ENCODE measurements at places on chromosomes 5 and 9.

DNA sequence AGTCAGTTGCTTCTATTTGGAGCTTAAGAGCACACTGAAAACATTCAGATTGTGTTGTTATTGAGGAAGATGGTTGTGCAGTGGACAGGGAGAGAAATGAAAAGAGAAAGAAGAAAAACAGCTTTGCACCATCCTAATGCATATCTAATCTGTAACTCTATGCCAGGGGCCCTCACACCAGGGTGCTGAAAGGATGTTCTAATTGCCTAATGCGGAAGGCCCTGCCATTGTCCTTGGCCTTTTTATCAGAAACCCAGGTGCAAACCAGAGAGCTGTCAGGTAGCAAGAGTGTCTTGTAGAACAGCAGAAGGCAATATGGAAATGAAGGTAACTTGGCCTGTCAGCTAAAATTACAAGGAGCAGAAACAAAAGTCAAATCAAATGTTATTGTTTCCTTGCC lies 384.5 kb upstream of the PIK3R1 start:
- DNase-seq: no peak

DNA sequence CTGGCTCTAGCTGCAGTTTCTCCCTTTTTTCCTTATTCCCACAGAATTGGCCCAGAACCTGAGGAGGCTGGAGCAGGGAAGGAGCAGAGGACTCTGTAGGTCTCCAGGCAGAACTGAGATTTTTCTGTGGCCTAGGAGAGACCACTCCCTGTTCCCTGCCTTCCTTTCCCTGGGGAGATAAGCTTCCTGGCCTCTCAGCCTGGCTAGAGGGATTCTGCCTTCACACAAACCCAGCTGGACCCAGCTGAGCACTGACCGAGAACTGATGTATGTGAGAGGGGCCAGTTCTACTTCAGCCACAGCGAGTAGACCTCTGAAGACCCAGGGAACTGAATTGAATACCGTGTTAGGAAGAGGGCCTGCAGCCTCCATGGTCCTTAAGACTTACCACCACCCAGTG lies 48.0 kb downstream of the RUSC2 start:
- DNase-seq: no peak

DNA sequence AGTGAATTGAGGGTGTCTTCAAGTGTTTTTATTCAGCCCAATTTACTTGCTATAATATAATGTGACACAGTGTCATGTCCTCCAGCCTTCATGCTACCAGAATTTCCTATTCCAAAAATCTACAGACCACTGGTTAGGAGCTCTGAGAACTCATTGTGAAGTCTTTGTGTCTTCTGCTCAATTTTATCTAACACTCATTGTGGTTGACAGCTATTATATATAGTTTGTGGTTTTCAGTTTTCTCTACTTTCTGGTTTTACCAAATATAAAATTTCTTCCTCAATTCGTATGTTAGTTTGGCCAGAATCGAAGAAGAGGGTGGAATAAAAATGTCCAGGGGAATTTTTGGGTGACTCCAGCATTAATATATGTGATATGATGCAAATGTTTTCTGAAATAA lies 509.3 kb upstream of the NUDT12 start:
- DNase-seq: no peak

GRCh38 chr5:8456846-8457186 lies 587.9 kb downstream of the MTRR start:
- DNase-seq: no peak

- no peak for DNase-seq
These were observed 65.0 kb downstream of the UGCG start for GRCh38 chr9:111961575-111961974.

DNA sequence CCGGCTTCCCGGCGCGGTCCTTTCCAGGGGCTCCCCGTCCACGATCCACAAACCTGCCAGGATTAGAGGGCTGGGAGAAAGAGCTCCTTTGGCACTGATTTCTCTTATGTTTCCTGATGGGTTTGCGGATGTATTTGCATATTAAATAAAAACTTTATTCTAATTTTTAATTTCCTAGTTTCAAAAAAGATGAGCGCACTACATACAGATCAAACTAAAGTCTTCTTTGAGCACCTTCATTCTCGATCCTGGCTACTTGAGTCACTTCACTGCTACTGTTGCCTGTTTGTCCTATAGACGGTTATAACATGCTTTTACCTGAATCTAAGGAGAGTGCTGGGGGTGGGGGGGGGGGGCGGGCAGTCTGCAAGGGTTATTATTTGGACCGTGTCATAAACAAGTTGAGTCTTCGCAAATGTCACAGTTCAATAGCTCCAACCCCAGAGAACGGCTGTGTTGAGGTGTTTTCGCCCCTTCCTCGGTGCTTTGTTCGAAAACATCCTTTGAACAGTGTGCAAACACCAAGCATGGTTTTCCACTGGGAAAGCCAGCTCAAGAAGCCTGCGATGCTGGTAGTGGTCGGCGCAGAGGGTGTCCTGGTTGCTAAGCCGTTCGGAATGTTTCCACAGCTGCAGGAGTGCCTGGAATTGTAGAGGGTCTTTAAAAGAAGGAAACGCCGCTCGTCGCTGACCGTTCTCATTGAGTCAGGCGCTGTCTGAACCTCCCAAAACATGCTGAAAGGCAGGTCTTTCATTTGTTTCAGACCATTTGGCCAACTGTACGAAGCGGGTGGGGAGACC lies 1.1 kb upstream of the STK10 start:
- no peak for DNase-seq

DNA sequence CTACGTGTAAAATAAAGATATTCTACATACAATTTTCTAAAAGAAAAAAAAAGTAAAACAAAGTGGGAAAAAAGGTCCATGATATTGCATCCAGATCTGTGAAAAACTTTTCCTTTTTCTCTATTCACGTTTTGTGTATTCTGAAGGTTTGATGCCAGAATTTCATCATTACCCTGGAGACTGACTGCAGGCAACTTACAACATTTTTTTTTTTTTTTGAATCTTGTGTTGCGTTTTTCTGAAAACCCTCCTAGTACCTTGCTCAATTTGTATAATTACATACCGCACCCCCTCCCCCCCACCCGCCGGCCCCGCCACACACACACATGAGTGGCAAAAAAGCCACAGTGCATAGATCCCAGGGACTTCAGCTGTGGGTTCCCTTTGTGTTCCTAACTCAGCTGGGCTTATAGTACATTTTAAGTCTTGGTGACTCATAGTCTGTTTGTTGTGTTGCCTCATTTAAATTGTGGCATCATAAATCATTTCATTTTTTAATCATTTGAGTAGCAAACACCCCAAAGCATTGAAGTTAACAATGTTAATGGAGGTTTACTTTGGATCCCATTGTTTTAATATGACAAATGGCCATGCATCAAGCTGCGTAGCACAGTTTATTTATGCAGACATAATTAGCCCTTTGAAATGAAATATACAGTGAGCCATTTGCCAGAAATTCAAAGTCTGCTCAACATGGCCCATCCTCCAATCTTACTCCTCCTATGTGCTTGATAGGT lies 36.0 kb downstream of the PRDM6 start:
- DNase-seq: no peak

GRCh38 chr9:136545965-136546696 lies at the start of gene NOTCH1:
TSS of gene NOTCH1 (minus strand) at chr9:136546048. CDS start at chr9:136545786, 262 bp downstream.
- peak; percentile 87 for DNase-seq

- peak; percentile 51 for DNase-seq
These were observed 23.3 kb upstream of the MGAT1 start for GRCh38 chr5:180825768-180826525.

DNA sequence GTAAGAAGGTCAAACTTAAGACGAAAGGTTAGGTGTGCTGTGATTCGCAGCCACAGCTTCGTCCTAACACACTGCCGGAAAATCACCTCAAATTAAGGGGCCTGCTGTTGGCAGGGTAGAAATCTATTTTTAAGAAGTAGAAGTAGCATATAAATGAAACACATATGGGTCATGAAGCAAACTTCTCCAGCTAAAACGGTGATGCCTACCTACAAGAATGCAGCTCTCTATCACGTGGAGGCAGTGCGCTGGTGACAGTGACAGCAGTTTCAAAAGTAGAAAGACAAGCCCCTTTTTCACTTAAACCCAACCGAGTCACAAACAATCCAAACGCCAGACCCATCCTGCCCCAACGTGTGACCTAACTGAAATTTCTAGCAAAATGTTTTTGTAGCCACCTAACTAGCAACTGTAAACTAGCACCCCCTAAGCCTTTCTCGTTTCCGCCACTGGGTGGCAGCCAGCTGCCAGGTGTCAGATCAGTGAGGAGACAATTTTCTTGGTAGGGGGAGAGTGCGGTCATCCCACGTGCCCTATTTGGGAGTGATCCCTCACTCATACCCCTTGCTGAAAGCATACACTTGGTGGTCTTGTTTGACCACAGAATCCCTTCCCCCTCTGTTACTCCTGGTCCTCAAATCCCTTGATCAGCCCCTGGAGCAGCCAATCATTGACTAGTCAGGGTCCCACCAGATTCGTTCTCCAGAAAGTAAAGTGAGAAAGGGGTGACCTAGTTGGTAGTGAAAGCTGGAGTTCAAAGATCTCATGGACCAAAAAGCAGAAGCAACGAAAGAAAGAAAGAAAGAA lies 71.8 kb upstream of the MAMDC2 start:
- DNase-seq: no peak

GRCh38 chr9:85897848-85898247 lies 43.1 kb upstream of the NAA35 start:
- DNase-seq: no peak

DNA sequence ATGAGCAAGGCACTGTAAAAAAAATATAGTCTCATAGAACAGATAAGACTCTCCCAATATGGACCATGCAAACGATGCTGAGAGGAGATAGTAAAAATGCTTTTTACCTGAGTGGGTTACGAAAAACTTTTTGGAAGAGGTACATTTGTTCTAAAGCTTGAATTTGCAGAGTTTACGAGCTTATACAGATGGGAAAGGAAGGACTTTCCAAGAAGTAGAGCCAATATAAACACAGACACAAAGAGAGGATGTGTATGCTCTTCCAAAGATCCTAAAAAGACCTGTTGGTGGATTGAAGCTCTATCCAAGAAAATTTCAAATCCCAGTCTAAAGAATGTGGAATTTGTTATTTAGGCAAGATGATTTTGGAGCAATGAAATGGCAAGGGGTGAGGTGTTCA lies 127.1 kb upstream of the SLCO6A1 start:
- no peak for DNase-seq

GRCh38 chr5:88502179-88503040 lies 233.8 kb upstream of the TMEM161B start:
- DNase-seq: no peak

DNA sequence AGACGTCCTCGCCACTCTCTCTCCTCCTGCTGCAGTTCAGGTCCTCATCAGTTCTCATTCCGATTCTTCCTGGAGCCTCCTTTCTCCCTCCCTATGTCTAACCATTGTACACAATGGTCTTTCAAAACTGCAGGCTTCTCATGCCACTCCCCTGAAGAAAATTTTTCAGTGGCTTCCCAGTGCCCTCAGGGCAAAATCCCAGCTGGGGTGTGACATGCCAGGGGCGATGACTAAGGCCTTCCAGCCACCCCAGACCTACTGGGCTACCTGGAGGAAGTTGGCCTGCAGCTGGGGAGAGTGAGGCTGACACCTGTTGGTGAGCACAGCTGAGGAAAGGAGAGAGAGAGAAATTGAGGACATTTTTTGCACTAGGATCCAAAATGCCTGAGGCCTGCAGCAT lies 65.2 kb downstream of the SREK1 start:
- DNase-seq: no peak

DNA sequence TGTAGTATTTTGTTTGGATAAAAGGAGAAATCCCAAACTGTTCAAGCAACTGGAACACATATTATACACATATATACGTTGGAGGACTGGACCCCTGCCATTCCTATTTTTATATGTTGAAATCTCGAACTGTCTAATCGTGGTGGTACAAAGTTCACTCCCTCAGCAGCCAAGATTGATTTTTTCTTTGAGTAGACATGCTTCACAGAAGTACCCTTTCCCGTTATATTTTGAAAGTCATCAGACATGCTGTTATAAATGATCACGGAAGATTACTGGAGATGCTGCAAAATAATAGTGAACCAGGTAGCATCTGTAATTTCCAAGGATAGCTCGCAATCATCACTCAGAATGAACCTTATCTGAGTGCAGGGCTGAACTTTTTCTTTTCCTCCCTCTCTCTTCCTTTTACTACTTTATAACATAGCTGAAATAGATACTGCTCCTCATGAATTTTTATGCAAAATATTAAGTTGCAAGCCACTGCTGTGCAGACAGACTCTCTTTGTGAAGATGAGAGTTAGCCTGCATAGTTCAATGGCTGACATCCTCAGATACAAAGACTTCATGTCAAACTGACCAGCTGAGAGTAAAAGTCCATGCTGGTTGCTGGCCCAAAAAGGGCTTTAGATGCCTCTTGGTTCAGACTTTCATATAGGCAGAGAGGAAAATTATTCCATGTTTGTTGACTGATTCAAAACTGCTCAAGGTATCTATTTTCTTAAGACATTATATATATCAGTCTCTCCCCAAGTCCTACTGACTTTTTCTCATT lies 451.9 kb downstream of the TMEM38B start:
- DNase-seq: no peak

GRCh38 chr9:4207881-4208615 lies 91.8 kb downstream of the GLIS3 start:
- DNase-seq: peak; percentile 51

- DNase-seq: peak; percentile 87
These were observed 82.7 kb downstream of the C9orf152 start for GRCh38 chr9:110125207-110125751.

GRCh38 chr5:139667001-139667729 lies 19.0 kb downstream of the CXXC5 start:
- DNase-seq: no peak

DNA sequence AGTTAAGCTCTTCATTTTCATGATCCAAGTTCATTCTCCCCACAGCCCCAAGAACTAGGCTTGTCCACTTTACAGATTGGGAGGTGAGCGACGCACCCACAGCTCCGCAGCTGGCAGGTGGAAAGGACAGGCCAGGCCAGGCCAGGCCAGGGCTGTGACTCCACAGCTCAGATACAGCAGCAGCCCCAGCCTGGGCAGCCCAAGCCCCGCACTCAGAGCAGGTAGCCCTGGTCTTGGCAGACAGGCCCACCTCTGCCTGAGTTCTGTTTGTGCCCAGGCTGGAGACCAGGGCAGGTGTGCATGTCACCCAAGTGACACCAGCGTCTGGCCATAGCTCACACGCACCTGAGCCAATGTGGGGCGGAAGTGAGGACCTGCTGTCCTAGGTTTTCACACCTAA lies 124.7 kb downstream of the WNK2 start:
- no peak for DNase-seq

DNA sequence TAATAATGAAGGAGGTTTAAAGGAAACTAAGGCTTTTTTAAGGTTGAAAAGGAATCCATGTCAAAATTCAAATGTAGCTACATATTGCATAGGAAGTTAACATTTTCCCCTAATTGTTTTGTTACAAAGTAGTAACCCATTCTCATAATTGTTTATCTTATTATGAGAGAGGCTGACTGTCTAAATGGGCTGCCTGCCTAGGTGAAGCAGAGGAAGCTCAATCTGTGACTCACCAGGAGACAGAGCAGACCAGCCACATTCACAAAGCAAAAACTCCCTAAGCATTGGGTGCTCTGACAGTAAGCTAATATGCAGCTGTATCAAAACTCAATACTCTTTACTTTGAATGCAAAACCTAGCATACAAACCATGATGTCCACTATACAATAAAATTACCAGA lies 208.5 kb downstream of the ROR2 start:
- DNase-seq: no peak

- peak; percentile 25 for DNase-seq
These were observed 187.1 kb upstream of the BRINP1 start for GRCh38 chr9:119556129-119556875.

Measured in GM04504 (cell line).